ENCODE measurements at places on chromosomes 2 and 18.

- DNase-seq: no peak
Measured at GRCh38 chr2:13545320-13545719, 828.6 kb downstream of the TRIB2 start.

GRCh38 chr2:101832114-101832513 is 134.6 kb downstream of the MAP4K4 start:
- DNase-seq: no peak

- DNase-seq: no peak
Measured at GRCh38 chr2:229150317-229150716, 120.8 kb downstream of the PID1 start.

DNA sequence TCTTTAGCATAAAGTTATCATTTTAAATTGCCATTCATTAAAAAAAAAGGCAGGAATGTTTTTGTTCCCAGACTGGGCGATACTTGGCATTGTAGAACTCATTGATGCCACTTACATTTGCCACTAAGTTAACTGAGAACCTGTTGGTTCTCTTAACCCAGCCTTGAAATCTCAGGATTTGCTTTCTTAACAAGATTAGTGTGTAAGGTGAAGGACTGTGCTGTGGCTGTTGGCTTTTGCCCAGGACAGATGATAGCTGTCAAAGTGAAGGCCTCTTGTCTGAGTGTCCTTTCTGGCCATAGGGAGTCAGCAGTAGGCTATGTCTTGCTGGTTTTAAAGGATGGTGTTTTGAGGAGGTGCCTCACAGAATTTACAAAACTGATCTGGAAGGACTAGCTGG is 2.6 kb downstream of the DPYSL5 start:
- no peak for DNase-seq

- peak; percentile 62 for DNase-seq
Measured at GRCh38 chr18:9914584-9915290, 921 bp downstream of the VAPA start.
